ENCODE measurements at places on chromosomes 2 and 18.

DNA sequence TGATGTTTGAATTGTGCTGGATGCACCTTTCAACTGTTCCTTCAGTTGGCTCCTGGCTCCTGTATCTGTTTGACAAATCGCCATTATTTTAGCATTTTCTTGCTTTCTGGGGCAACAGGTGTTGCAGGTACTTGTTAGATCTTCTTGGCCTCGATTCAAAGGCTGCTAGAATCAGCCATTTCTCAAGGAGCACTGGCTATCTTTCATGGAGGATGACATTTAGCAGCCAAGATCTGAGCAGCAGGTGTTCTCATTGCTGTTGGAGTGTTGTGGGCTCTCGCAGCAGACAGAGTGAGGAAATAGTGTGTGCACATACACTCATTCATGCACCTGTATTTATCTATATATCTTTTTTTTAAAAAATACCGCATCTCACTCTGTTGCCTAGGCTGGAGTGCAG is 52.2 kb downstream of the INPP5D start:
- DNase-seq: no peak

GRCh38 chr2:163247156-163247846 is 408.7 kb upstream of the KCNH7 start:
- DNase-seq: no peak

- DNase-seq: no peak
These were observed 906.1 kb downstream of the SLC4A3 start for GRCh38 chr2:220533485-220533884.

DNA sequence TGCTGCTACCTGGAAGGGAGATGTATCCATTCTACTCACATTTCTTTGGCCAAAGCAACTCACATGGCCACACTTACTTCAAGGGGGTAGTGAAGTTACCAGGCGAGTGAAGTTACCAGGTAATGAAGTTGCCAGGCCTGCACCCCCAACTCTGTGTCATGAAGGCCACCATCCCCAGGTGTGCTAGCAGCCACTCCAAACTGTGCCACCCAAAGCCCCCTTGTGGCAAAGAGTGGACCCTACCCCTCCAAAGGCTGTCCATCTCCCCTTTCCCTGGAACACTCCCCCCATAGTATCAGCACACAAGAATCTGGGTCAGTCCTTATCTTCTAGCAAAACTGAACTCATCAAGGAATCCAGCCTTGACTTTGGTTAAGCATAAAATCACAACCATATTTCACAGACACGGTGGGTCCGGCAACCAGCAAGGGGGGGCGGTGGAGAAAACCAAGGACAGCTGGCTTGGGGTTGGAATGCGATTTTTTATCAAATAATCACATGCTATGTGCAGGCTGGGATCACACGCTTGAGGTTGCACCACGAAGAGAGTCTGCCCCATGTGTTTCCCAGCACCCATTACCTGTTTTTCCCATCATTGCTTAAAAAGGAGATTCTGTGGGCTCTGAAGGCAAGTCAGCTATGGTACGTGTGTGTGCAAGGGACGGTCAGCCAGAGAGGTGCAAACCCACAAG is 60.9 kb downstream of the ZFP36L2 start:
- no peak for DNase-seq

GRCh38 chr2:53475766-53476165 is 291.8 kb upstream of the CHAC2 start:
- no peak for DNase-seq

DNA sequence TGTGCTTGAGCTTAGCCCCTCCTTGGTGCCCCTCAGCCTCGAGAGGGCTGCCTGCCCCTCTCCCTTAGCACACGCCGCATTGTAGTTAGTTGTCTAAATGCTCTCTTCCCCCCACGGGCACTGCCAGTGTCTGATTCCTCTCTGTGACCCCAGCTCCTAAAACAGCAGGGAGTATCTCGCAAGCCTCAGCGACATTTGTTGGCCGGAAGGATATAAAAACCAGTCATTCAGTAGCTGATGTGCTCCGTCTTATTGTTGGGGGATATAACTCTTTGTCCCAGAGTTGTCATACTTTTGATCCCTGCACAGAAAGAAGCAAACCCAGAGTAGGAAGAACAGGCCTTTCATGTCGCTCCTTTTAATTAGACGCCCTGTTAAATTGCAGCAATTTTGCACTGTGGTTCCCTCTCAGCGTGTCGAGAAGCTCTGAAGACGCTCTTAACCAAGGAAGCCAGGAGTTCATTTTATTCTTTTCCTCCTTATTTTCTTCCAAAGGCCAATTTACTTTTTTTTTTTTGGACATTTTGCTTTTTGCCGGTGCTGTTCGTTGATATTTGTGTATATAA is 201.8 kb downstream of the KLHL29 start:
- no peak for DNase-seq

DNA sequence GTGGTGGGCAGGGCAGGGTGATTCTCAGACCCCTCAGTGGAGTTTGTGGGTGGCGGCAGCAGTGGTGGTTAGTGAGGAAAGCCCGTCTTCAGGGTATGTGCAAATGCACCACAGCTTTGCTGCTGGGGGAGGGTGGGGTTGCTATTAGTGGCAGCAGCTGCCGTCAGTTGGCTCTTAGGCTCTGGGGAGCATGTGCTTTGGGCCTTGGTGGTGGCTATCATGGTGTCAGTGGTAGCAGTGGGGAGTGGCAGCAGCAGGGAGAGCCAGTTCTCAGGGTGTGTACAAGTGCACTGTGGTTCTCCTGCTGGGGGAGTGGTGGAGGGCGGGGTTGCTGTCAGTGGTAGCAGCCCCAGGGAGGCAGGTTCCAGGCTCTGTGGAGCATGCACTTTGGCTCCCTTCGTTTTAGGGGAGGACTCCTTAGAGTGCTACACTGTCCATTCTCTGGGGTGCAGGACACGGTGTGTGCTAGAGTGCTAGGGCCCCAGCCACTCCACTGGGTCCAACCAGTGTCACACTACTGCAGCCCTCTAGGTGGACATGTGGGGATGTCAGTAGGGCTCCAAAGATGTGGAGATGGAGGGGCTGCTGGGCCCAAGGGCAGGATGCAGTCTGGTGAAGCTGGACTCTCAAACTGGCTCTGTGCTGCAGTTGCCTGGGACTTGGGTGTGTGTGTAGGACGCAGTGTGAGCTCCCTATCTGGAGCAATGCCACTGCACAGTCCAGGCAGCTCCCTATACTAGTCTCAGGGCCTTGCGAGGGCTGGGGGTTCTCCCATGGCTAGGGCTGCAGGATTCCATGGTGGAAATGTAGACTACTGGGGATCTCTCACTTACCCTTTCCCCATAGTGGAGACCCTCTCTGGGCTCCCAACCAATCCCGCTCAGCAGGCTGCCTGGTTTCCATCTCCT is 45.3 kb downstream of the ADCYAP1 start:
- DNase-seq: no peak

DNA sequence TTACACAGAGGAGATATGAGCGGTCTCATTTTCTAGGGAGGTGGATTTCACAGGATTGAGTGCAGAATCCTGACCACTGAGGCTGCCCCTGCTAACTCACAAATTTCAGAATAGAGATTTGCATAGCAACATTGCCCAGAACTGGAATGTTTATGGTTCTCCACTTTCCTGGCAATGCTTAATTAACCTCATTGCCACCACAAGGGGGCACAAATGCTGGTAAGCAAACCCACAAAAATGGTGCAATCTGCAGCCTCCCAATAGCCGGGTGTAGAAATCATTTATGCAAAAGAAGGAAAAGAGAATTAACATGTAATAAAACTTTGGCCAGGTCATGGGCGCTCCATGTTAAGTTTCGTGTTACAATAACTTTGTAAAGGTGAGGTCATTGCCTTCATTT is 112.4 kb downstream of the CYRIA start:
- no peak for DNase-seq

GRCh38 chr2:128589681-128590080 is 271.0 kb upstream of the HS6ST1 start:
- DNase-seq: no peak

- no peak for DNase-seq
These were observed 98.9 kb upstream of the CHRNA1 start for GRCh38 chr2:174863183-174863582.

DNA sequence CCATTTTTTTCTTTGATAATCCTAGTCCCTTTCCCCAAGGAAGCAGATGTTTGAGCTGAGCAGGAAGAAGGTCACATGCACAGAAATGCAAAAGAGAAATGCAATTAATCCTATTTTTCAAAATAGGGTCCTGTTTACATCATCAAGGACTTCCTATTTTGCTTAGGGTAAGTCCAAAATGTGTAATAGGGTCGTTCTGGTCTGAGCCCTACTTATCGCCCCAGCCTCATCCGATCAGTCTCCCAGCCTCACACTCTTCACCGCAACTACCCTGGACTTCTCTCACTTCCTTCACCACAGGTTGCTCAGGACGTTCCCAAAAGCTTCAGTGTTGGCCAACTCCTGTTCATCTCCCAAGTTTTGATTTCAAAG is 32.8 kb downstream of the FOSL2 start:
- no peak for DNase-seq

DNA sequence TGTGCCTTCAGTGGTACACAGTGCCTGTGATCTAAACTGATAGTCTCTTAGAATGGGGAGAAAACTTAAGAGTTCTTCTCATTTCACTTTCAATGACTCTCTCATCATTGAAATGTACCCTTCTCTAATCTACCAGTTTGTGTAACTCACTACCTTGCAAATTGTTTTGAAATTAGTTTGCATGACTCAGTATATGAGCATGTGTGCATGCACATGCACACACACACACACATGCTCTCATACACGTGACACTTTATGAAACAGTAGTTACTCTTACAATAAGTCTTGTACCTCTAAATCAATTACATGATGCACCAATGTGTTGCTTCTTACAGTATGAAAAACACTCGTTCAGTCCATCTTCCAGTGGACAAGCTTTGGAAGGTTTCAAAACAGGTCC is 10.6 kb downstream of the LYPD6B start:
- no peak for DNase-seq

DNA sequence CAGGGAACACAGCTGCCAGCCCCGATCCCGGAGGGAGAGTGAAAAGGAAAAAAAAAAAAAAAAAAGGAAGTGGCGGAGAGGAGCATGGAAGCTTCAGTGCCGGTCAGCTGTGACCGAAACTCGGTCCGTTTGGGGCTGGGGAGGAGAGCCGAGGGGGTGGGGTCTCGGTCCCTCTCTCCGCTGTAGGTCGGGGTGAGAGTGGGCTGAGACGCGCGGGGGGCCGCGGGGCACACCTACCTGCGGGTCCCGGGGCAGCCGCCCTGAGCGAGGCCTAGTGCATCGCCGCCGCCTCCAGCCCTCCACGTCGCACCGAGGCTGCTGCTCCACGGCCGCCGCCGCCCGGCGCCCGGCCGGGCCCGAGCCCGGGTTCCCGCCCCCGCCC is 536 bp downstream of the VPS54 start:
- DNase-seq: peak; percentile 15

GRCh38 chr2:65700720-65701119 is 268.3 kb upstream of the SPRED2 start:
- no peak for DNase-seq

DNA sequence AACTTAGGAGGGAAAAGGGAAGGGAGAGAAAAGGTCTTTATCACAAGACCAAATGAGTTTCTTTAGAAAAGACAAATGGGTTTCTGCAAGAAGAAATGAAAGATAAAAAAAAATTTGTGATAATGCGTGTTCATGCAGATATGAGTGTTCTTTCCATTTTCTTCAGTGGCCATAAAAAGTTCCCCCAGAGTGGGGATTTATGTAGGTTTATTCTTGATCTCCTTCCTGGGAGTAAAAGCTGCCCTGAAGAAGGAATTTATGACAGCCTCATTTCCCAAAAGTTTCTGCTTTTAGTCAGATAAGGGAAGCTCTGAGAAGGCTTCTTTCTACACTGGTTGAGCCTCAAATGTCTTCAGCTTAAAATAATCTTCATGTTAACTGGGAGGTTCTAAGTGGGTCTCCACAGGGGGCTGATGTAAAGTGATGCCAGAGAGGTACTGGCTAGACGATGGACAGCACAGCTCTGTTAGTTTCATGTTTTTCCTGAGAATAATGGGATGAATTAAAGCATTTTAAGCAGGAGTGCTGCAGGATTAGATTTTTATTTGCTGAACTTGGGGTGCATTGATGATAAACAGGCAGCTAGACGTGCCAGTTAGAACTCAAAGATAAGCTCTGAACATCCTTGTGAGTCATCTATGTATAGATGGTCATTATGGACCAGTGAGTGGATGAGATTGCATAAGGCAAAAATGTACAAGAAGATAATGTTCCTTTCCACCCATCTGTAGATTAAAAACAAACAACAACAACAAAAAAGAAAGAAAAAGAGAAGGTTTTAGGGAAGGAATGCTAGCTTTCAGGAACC is 99.4 kb upstream of the MSH2 start:
- DNase-seq: no peak

DNA sequence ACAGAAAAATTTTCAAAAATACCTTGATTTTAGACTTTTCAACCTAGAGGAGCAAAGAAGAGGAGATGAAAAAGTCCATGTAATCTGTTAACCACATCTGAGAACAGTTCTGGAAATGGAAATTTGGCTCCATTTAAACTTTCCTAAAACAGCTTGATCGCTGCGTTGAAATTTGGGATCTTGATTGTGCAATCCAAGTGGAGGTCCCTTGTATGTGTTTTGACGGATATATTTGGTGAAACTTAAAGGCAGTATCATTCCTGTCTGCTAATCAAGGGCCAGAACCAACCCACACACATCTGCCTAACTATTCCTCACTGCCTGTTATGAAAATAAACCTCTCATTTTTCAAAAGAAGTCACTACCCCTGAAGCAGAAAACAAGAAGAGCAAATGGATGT is 46.6 kb downstream of the SPATS2L start:
- DNase-seq: no peak

GRCh38 chr2:86045541-86045940 is 60.1 kb downstream of the POLR1A start:
- DNase-seq: no peak

- DNase-seq: no peak
These were observed 143.5 kb upstream of the LMAN1 start for GRCh38 chr18:59502274-59503175.

DNA sequence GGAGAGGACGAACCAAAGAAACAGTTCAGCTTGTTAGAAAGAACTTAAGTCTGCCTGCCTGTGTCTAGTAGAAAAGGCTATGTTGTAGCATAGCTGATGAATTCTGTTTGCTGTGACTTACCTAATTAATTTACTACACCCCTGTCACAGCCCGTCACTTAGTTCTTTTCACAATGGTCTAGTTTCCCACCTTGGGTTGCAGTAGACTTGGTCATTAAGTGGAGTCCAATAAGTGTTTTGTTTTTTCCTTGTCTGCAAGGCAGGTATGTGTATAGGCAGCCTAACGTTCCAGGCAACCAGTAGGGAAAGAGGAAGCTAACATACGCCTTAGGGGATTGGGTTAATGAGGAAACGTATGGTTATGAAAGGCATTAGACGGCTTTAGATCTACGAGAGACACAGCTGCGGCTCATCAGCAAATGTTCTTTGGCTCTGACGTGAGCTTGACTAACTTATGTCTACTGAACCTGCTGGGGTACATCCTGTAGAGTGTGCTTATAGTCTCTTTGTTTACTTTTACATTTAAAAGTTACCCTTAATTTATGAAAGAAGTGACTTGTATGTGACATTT is 180.1 kb downstream of the PRPF40A start:
- no peak for DNase-seq

DNA sequence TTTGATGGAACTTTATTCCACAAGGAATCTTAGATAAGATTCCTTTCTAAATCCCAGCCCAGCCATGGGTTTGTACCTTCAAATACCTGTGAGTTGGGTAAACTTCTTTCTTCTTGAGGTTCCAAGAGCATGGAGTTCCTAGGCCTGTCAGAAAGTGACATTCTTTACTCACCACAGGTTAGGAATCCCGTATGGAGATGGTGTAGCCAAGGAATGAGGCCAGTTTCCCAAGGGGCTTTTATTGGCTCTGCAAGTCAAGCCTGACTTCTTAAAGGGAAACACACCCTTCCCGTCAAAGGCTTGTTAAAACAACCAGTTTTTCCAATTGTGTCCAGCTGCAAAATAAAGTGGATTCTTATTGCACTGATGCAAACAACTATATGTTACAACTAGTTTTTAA is 45.8 kb downstream of the STK17B start:
- no peak for DNase-seq
